ENCODE measurements at places on chromosomes 4 and X.

DNA sequence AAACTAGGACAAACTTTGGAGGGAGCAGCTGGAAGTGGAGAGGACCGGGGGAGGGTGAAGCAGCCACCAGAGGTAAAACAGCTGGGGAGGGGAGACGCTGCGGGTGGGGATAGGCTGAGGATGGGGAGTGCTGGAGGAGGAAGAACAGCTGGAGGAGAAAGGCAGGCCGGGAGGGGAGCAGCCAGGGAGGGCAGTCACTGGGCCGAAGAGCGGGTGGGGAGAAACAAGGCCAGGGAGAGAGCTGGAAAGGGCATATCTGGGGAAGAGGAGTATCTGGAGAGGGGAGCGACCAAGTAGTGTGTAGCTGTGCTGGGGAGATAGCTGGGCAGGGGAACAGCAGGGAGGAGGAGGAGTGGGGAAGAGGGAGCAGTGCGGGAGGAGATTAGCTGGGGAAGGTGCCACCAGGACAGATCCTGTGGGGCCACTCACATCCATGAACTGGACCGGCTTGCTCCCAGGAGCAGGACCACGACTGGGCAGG, 2.7 kb downstream of the SLC38A5 start:
- DNase-seq = no peak

DNA sequence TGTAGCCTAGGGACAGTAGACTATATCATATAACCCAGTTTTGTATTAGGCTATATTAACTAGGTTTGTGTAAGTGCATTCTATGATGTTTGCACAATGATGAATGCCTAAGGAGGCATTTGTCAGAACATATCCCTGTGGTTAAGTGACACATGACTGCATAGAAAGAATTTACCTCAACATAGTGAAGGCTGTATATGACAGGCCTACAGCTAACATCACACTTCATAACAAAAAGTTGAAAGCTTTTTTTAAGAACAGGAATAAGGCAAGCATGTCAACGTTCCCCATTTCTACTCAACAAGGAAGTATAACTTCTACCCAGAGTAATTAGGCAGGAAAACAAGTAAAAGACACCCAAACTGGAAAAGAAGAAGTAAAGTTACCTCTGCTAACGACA, 165.9 kb upstream of the NDST4 start:
- DNase-seq = peak; percentile 55

DNA sequence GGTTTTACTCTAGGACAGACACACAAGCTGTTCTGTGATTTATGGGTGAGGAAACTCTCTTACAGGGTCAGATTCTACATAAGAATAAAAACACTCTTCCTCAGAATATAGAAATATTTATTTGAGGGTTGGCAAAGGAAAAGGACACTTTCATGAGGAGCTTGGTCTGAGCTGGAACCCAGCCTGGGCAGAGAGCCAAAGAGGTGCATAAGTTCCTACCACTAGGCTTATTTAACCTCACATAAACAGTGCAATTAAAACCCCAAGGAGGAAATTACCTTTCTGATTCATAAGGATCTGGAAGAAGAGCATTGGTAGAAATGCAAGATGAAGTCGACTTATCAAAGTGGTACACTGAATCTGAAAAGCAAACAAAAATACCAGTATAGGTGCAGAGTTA, 32.9 kb downstream of the SETD7 start:
- no peak for DNase-seq

- peak; percentile 18 for DNase-seq
Observed at GRCh38 chrX:9475984-9476383, 11.1 kb downstream of the TBL1X start.

DNA sequence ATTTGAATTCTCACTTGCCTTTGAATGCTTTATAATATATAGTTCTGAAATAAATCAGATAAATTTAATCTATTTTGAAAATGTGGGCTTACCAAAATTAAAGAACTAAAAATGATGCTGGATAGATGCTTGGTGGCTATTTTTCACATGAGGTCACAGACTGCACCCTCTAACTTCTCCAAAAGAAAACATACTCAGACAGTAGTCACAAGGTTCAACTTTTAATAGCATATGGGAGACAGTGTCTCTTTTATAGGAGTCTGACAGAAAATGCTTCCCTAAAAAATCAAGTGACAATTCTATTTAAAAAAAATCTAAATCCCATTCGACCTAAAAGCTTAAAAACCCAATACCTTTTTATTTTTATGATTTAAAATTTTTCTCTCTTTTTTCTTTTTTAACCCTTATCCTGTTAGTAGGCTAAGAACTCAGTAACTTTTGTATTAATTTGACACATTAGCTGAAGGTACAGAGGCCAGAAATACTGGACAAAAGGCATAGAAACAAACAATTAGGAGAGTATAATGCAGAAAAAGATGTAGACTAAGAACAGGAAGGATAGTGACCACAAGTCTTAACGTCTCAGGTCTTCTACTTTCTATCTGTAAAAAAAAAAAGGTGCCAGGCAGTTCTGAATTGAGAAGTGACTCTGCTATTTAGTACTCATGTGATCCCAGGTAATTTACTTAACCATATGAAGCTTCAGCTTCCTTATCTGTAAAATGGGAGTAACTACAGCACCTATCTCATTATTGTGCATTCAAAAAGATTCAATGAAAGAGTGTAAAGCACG, 7.6 kb downstream of the TIGD4 start:
- DNase-seq = no peak

- no peak for DNase-seq
Observed at GRCh38 chr4:24573582-24573981, 10.8 kb downstream of the DHX15 start.

DNA sequence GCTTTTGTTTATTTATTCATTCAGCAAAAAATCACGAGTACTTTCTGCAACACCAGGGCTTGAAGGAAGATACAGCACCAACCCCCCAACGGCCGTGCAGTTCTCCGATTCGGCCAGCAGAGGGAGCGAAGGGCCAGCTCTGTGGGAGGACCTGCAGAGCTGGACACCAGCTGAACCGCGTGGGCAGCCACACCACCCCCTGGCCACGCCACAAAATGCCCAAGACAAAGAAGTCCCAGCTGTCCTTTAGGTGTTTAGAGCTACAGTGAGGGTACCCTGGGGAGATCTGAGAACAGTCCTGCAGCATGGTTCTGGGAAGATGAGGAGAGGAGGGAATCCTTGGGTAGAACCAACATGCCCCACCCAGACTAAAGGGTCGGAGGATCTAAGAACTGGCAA, 83.1 kb downstream of the RELL1 start:
- DNase-seq = peak; percentile 48

DNA sequence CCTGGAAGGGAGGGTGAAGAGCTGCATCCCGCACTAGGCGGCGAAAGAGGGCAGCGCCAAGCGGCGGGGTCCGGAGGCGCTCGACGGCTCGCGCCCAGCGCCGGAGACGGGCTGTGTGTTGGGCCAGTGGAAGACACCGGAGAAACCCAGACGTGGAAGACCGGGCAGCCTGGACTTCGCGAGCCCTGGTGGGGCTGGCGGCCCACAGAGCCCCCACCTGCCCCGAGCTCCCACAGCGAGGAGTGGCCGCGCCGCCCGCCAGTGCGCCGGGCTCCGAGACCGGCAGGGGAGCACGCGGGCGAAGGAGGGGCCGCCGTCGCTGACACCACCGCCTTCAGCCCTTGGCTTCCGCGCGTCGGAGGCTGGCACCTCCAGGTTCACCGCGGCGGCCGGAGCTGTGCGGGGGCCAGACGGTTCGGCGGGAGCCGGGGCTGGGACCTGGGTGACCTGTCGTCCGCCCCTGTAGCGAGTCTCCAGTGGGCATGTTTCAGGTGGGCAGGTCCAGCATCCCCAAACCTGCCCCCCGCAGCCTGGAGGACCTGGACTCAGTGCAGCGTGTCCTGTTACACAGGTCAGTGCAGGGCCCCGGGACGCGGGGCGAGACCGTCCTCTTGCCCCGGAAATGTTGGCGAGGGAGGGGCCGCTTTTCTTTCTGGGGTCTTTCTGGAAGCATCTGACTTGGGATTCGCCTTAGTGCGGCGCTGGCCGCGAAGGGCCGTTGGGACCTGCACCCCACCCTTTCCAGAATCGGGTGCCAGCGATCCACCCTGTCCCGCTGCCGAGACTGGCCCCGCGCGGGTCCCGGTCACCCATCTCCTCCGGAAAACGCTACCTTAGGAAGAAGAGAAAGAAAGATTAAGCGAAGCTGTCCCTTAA, 9.6 kb upstream of the INTU start:
- no peak for DNase-seq

- no peak for DNase-seq
Observed at GRCh38 chr4:16869594-16870245, 28.7 kb downstream of the LDB2 start.

DNA sequence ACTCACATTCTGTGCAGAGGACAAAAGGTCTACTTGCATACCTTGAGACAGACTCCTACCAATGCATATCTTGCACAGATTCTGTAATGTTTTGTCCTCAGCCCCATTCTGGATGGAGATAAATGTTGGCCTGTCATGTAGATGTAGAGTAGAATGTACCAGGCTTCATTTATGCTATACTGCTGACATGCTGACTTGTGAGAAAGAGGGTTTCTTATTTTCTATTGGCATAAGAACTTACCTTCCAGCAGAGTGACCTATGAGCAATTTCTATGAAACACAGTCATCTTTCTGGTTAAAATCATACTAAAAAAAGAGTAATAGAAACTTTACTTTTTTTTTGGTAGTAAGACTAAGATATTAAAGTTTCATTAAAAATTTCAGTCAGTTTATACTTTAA, 17.2 kb downstream of the SLC4A4 start:
- no peak for DNase-seq

DNA sequence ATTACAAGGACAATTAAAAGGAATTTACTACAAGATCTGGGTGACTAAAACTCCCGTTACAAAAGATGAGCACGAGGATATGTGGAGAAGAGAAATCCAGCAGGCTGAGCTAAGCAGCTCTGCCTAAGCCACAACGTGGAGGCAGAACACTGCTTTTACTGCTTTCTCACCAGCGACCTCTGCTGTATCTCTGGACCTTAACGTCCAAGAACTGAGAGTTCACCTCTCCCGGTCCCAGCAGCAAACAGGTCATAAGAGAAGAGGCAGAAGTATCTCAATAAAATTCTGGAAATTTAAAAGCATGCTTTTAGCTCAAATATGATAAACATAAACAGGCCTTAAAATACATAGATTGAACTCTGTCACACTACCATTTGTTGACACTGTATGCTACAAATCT, 81.0 kb downstream of the ADGRA3 start:
- peak; percentile 52 for DNase-seq

DNA sequence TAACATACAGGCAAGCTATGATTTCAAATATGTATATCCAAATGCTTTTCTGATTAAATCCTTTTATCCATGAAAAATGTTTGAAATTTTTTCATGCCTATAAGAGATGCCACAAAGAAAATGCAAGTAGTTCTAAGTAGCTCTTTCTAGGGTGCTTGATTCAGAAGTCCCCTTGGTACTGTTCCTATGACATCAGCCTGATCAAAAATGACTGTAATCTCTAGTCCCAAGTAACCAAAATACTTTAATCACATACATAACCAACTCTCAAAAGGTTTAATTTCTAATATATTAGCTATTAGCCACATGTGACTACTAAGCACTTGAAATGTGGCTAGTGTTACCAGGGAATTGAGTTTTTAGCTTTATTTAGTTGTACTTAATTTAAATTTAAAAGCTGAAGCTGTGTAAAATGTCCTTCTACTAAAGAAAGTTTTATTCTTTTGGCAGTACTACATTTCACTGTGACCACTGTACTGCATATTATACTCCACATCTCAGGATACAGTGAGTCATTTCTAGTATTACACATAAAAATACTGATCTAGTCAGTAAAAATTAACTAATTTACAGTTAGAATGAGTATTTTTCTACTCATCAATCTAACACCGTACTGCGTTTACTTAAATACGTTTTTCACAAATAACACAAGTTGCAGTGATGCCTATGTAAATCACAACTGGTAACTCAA, 33.9 kb downstream of the FBXW7 start:
- DNase-seq = no peak

GRCh38 chr4:58807843-58808615, 1697.8 kb upstream of the IGFBP7 start:
- no peak for DNase-seq
